Neural crest cell (in vitro differentiated cells): ENCODE measurements at places on chromosomes 13 and 19. TPM values are rescaled to one million over a fixed set of nuclear protein-coding genes. Genes with fewer than 3 reads are reported as not detected.

The FXYD1 gene
- total RNA-seq, result 4.2 and 6.5 TPM in 2 replicates

DNA sequence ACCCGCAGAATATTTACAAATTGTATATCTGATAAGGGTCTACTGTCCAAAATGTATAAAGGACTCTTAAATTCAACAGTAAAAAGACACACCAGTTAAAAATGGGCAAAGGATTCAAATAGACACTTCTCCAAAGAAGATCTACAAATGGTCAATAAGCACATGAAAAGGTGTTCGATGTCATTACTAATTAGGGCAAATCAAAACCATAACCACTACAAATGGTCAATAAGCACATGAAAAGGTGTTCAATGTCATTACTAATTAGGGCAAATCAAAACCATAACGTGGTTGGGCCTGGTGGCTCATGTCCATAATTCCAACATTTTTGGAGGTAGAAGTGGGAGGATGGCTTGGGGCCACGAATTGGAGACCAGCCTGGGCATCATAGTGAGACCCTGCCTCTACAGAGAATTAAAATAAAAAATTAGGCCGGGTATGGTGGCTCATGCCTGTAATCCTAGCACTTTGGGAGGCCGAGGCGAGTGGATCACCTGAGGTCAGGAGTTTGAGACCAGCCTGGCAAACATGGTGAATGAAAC lies 40.5 kb downstream of the ACTN4 start:
- DNase-seq, result no peak
- no peak overlapping the region for H3K27ac ChIP-seq
- H3K4me1 ChIP-seq, result peaks cover 72% of the 10 kb centered on the region

The ATP4A gene
- not detected in 2 replicates for total RNA-seq

DNA sequence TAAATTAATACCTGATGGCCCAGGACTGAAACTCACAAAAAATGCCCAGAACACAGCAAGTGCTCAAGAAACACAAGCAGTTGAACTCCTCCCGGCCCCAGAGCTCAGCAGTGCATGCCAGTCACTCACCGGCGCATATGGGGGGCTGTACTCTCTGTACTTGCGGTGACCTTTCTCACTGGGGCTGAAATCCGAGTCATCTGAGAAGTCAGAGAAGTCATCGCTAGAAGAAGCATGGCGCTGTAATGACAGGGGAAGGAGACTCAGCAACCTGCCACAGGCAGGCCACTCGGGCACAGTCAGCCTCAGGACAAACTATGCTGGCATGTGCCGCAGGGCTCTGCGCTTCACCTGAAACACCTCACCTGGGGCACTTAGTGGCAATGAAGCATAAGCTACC lies 19.7 kb downstream of the ZC3H4 start:
- DNase-seq, result no peak
- H3K36me3 ChIP-seq, result peaks cover 17% of the 10 kb centered on the region
- no peaks in the 10 kb centered on the region for H3K27me3 ChIP-seq
- H3K27ac ChIP-seq, result no peak overlapping the region
- peaks cover 40% of the 10 kb centered on the region for H3K4me1 ChIP-seq

The CNN1 gene
- total RNA-seq, result 1.6 and 1.8 TPM in 2 replicates

The PRRG2 gene
- 1.0 and 1.3 TPM in 2 replicates for total RNA-seq

- no peaks in the 10 kb centered on the region for H3K27me3 ChIP-seq
- no peak overlapping the region for H3K27ac ChIP-seq
- H3K4me1 ChIP-seq, result no peaks in the 10 kb centered on the region
- no peak overlapping the region for H3K4me3 ChIP-seq
- DNase-seq, result no peak
- no peaks in the 10 kb centered on the region for H3K36me3 ChIP-seq
Observed at GRCh38 chr13:47726394-47726793, 274.7 kb downstream of the SUCLA2 start.

DNA sequence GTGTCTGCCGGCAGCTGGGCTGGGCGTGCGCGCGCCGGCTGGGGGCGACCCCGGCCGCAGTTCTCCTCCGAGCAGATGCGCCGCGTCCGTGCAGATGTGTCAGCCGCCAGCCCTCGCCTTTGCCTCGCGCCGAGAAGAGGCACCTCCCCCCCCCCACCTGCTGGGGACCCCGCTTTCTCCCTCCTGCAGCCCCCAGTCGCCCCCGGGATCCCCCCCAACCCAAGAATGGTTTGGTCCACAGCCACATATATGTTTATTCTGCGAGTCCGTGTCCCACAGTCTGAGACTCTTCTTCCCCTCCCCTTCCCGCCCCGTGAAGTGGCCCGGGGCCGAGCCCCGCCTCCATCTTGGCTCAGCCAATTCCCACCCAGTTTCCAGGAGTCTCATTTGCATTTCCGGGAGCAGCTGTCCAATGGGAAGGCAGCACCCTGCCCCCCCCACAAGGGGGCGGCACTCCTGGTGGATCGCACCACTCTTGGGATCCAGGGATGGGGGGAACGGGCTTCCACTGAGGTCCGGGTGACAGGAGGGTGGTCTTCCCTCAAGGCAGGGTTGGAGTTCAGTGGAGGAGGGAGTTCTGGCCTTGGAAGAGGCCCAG lies 8.6 kb downstream of the ISOC2 start:
- H3K4me3 ChIP-seq, result peak overlapping the region; percentile 48
- peaks cover 3% of the 10 kb centered on the region for H3K36me3 ChIP-seq

The CEBPA gene
- 1.5 and 1.7 TPM in 2 replicates for total RNA-seq

GRCh38 chr13:112124141-112124540 lies 57.2 kb downstream of the SOX1 start:
- peaks cover 27% of the 10 kb centered on the region for H3K4me1 ChIP-seq
- H3K27ac ChIP-seq, result no peak overlapping the region
- no peaks in the 10 kb centered on the region for H3K27me3 ChIP-seq
- H3K36me3 ChIP-seq, result no peaks in the 10 kb centered on the region
- DNase-seq, result no peak

- H3K27me3 ChIP-seq, result no peaks in the 10 kb centered on the region
- no peak overlapping the region for H3K4me3 ChIP-seq
- no peak overlapping the region for H3K27ac ChIP-seq
- H3K36me3 ChIP-seq, result no peaks in the 10 kb centered on the region
- no peaks in the 10 kb centered on the region for H3K4me1 ChIP-seq
Observed at GRCh38 chr19:4087787-4088679, 21.3 kb upstream of the ZBTB7A start.

The CLIP3 gene
- 33.1 and 37.6 TPM in 2 replicates for total RNA-seq

The ZNF845 gene
- 7.9 and 8.2 TPM in 2 replicates for total RNA-seq

DNA sequence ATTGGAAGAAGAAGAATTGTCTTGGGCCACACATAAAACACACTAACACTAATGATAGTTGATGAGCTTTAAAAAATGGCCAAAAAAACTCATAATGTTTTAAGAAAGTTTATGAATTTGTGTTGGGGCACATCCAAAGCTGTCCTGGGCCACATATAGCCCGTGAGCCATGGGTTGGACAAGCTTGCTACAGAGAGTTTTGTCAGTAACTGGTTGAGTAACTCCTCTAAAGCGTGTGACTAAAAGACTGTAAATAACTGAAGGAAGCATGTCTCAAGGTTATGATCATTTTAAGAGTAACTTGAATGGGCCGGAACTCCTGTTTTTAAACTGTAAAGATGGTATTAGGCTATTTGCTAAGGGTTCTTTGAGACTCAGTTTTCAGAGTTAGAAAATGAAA lies 118.0 kb downstream of the KL start:
- H3K4me1 ChIP-seq, result no peaks in the 10 kb centered on the region
- no peak overlapping the region for H3K4me3 ChIP-seq
- H3K36me3 ChIP-seq, result peaks cover 21% of the 10 kb centered on the region
- H3K27me3 ChIP-seq, result no peaks in the 10 kb centered on the region

DNA sequence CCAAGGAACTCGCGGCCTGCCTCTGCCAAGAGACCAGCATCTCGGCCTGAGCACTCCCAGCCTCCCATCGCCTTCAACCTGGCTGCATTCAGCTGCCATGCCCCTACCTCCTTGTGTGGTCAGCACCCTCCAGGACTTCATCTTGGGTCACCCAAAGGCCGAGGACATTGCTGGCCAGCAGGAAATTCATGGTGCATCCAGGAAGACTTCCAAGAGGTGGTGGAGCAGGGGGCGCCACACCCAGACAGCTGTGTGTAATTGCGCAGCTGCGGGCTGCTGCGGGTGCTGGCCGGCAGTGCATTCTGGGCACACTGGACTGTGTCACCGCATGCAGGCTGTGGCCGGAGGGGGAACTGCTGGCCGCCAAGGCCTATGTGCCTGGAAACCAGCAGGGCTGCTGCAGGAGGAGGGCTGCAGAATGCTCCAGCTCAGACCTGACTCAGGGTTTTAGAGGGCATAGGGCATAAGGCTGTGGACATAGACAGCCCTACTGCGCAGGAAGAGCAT lies 164.3 kb upstream of the TUBA3C start:
- H3K36me3 ChIP-seq, result no peaks in the 10 kb centered on the region
- DNase-seq, result no peak
- no peak overlapping the region for H3K27ac ChIP-seq
- no peak overlapping the region for H3K4me3 ChIP-seq

DNA sequence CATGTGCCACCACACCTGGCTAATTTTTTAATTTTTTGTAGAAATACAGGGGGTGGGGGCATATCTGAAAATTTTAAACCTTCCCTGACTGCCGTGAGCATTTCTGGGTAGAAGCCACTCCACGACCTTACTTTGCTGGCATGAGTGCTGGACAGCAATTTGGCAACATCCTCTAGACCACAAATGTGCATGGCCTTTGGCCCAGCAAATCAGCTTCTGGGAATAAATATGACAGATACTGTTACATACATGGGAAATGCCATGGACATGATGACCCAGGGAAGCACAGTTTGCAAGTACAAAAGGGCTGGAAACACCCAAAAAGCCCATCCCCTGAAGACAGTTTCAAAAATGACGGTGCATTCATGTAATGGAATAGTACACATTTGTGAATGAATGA lies 3.2 kb upstream of the PVR start:
- no peak overlapping the region for H3K27ac ChIP-seq
- H3K4me1 ChIP-seq, result no peaks in the 10 kb centered on the region
- H3K27me3 ChIP-seq, result peaks cover 19% of the 10 kb centered on the region
- no peaks in the 10 kb centered on the region for H3K36me3 ChIP-seq

GRCh38 chr13:40522282-40522681 lies 144.2 kb downstream of the FOXO1 start:
- peaks cover 14% of the 10 kb centered on the region for H3K4me1 ChIP-seq
- peaks cover 2% of the 10 kb centered on the region for H3K36me3 ChIP-seq
- no peak overlapping the region for H3K27ac ChIP-seq
- no peak for DNase-seq
- H3K4me3 ChIP-seq, result no peak overlapping the region
- H3K27me3 ChIP-seq, result no peaks in the 10 kb centered on the region

- no peaks in the 10 kb centered on the region for H3K4me1 ChIP-seq
- H3K4me3 ChIP-seq, result no peak overlapping the region
- H3K36me3 ChIP-seq, result peaks cover 6% of the 10 kb centered on the region
- no peak overlapping the region for H3K27ac ChIP-seq
- no peaks in the 10 kb centered on the region for H3K27me3 ChIP-seq
- no peak for DNase-seq
Observed at GRCh38 chr13:68410007-68410406, 1179.9 kb upstream of the PCDH9 start.

- H3K27ac ChIP-seq, result no peak overlapping the region
- no peaks in the 10 kb centered on the region for H3K36me3 ChIP-seq
- H3K4me3 ChIP-seq, result no peak overlapping the region
- peaks cover 7% of the 10 kb centered on the region for H3K4me1 ChIP-seq
Observed at GRCh38 chr19:32649751-32650150, 25.2 kb downstream of the ANKRD27 start.

DNA sequence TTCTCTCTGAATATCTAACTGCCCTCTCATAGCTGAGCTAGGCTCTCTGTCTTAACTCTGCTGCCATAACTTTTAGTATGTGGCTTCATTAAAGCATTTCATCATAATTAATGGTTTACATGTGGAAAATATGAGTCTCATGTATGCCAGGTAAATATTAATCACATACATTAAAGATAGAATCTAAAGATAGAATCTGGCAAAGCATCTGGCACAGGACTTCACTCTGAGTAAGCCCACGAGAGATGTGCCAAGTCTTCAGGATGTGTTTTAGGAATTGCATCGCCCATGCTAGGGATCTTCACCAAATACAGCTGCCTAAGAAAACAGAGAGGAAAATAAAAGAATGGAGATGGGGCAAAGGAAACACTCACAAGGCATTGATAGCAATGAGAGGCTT lies 285.8 kb downstream of the DIAPH3 start:
- no peak for DNase-seq
- H3K27me3 ChIP-seq, result no peaks in the 10 kb centered on the region
- no peaks in the 10 kb centered on the region for H3K36me3 ChIP-seq
- H3K4me3 ChIP-seq, result no peak overlapping the region
- no peaks in the 10 kb centered on the region for H3K4me1 ChIP-seq
- H3K27ac ChIP-seq, result no peak overlapping the region
